ENCODE measurements at places on chromosomes 11 and 22. TPM values are rescaled to one million over a fixed set of nuclear protein-coding genes. Genes with fewer than 3 reads are reported as not detected.

DNA sequence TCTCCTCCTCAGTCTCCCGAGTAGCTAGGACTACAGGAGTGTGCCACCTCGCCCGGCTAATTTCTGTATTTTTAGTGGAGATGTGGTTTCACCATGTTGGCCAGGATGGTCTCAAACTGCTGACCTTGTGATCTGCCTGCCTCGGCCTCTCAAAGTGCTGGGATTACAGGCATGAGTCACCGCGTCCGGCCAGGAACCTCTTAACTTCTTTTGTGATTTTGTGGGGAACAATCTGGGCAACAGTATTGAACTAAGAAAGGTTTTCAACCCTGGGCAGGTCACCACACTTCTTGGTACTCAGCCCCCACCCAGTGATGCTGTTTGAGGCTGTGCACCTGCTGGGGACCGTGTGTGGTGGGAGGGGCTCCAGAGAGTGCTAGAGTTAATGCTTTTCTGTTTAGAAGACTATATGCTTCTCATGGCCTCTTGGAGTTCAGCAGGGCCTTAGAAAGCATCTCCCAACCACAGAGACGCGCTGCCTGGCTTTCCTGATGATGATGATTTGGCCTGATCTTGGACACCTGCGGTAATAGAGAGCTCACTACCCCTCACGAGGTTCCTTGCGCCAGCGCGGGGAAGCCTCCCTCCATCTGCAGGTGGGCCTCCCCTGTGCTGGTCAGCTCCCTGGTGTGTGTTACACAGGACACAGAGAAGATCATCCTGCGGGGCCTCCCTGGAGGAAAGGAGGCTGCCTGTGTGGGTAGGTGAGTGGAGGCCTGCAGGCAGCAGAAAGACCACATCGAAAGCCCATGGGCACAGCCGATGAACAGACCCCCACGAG lies 1.2 kb downstream of the DENND6B start:
- no peak for DNase-seq

DNA sequence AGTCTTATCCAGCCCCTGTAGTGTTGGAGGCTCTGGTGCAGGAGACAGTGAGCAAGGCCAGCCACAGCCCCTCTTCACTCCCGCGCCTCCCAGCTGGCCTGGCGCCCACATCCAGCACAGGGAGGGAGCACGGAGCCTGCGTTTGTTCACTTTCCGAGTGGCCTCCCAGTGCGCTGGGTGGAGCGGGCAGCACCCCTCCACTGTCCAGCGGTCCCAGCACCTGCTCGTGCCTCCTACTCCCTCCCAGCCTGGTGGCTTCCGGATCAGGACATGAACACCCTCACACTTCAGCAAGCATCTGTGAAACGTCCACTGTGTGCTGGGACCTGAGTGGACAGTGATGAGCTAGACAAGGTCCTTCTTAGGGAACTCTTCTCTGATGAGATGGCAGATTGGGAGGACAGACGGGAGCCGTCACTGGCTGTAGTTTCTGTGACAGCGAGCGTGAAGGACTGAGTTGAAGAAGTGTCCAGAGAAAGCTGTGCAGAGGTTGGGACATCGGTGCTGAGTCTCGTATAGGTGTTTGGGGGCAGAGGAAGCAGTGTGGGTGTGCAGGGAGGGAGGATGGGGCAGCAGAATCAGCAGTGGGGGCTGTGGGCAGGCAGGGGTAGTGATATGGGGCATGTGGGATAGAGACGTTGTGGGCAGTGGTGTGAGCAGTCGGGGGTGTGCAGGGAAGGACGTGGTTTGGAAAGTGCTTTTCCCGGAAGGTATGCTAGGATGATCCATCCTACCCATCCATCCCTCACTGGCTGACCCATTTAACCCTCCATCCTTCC lies 256.8 kb downstream of the TBC1D22A start:
- no peak for DNase-seq

DNA sequence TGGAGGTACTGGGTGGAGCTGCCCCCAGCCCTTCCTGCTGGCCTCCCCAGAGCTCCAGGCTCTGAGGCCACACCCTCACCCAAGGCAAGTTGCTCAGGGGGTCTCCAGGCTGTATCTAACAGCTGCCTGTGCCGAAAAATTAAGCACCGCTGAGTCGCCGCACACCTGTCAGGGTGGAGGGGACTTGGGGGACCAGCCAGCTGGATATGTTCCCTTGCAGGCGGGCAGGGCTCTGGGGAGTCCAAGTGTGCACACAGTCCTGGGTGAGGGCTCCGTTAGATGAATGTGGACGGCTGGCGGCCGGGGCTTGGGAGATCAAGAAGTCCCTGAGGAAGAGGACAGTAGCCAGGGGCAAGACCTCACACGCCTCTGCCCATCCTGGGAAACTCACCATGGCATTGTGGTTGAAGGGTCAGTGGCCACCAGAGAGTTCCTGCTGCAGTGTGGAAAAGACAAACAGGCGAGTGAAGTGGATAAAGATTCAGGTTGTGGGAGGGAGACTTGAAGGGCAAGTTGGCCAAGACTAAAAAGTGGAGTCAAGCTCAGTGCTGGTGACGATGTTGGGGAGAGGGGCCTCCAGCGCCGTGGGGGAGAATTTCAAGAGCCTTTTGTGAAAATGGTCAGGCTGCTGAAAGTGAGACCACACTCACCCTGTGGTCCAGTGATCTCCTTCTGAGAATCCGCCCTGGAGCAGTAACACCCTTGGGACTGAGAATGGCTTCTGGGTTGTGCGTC lies 69.6 kb downstream of the CDKN1C start:
- no peak for DNase-seq

GGTLC3 gene
- not detected for total RNA-seq

ELMOD1 gene
- total RNA-seq: 0.89 TPM

GRCh38 chr11:111513240-111513605 lies 1.0 kb upstream of the BTG4 start:
- DNase-seq: no peak

GRCh38 chr22:20606041-20606783 lies 98.8 kb downstream of the MED15 start:
- DNase-seq: no peak

GRCh38 chr11:46858920-46859546 lies 13.0 kb upstream of the CKAP5 start:
- DNase-seq: no peak

DNA sequence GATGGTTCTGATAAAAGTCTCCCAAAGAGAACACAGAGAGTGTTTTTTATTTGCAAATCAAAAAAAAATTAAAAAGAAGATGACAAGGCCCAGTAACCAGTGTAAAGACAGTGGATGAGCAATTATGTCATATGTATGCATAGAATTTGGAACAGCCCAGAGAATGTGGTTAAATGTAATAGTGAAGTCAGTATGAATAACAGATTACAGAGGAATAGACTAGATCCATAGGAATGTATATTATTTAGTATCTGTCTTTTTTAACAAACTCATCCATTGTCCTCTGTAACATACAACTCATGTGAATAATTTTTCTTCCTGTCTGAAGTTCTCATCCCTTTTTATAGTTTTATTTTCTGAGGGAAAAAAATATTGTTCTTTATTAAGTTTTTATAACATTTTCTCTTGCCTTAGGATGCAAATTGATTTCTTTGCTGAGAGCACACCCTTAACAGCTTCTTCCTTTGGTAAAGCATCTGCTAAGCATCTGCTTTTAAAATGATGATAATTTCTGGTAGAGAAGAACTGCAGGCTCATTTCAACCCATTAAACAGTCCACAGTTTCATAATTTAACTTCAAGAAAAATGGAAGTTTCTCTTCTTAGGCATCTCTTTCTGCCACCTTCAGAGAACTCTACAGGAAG lies 266.5 kb upstream of the MTNR1B start:
- no peak for DNase-seq

DNA sequence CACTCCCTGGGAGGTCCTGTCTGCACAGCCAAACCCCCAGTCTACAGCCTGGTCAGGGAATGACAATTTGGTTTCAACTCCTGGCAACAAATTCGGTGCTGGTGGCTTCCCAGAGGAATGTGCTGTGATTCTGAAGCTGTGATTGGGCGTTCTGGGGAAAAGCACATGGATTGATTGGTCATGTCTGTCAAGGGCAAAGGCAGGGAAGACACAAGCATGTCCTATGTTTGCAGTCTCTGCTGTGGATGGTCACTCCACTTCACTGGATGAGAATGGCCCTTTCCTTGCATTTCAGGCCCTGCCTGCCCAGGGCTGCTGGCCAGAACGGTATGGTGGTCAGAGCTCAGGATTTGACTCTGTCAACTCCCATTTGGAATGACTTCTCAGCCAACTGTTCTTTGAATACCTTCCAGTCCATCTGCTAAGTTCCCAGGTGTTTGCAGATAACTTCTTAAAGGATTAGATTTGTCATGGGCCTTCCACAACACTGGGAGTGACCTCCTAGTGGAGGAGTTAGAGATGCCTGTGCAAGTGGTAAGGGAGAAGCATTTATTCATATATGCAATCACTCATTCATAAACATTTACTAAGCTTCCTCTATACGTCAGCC lies 42.7 kb downstream of the SGSM1 start:
- DNase-seq: no peak

PTPRCAP gene
- total RNA-seq: 0.40 TPM

DNA sequence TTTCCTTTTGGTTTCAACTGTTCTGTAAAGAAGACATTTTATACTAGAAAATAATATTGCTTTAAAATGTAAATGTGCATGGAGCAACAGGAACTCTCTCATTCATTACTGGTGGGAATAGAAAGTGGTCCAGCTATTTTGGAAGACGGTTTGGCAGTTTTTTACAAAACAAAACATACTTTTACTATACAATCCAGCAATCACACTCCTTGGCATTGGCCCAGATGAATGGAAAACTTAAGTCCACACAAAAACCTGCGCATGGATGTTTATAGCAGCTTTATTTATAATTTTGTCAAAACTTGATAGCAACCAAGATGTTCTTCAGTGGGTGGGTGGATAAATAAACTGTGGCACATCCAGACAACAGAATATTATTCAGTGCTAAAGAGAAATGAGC lies 49.9 kb upstream of the SEPTIN5 start:
- no peak for DNase-seq

OR5A1 gene
- total RNA-seq: not detected

BAIAP2L2 gene
- total RNA-seq: 0.24 TPM

- peak; percentile 4 for DNase-seq
Observed at GRCh38 chr11:117928446-117929141, 608 bp downstream of the TMPRSS13 start.

FXYD2 gene
- 1.6 TPM for total RNA-seq

CUL5 gene
- total RNA-seq: 37.5 TPM

GRCh38 chr11:57585301-57585700 lies 12.2 kb upstream of the SERPING1 start:
- no peak for DNase-seq

GRCh38 chr11:6620636-6621035 lies 1.4 kb upstream of the TPP1 start:
- DNase-seq: peak; percentile 36

DNA sequence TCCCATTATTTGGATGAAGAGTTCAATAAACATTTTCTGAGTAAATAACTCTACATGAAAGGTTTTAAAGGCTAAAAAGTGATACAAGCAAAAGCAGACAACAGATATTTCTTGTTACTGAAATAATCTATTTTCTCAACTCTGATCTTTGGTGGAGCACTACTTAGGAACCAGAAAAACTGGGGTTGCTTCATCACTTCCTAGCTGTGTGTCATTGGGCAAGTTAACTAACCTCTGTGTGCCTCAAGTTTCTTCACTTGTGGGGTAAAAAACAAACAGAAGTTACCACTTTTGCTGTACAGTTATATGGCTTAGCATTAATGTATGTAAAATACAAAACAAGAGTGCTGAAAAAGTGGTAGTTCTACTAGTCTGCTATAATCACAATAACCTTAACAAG lies 5.6 kb downstream of the MAPK1 start:
- no peak for DNase-seq

CASP12 gene
- total RNA-seq: 0.35 TPM

GRCh38 chr11:72229336-72229924 lies 4.9 kb downstream of the INPPL1 start:
- DNase-seq: no peak

C11orf52 gene
- 2.6 TPM for total RNA-seq

GRCh38 chr22:38461414-38462081 lies 6.3 kb upstream of the KDELR3 start:
- peak; percentile 91 for DNase-seq

DNA sequence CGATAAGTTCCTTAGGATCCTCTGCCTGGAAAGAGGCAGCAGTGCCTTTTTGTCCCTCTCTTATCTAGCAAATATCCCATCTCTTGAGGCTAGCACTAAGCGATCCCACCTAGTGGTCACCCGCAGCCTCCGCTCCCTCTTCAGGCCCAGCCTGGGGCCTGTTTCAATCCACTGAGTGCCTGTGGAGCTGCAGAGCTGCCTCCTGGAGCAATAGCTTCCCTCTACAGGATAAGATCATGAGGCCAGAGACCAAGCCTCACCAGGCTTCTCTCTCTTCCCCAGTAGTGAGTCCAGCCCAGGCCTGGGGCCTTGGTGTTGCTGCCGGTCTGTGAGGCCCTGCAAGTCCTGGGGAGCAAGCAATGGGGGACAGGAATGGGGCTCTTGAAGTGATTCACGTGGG lies 65.8 kb downstream of the SLC22A12 start:
- DNase-seq: no peak

- peak; percentile 29 for DNase-seq
Observed at GRCh38 chr11:133898770-133899115, 53.4 kb upstream of the SPATA19 start.

- DNase-seq: no peak
Observed at GRCh38 chr11:27179334-27179733, 138.7 kb downstream of the BBOX1 start.

TNNT3 gene
- 41.5 TPM for total RNA-seq

GRCh38 chr11:1920909-1921573 lies 1.5 kb downstream of the TNNT3 start:
- DNase-seq: no peak

DNA sequence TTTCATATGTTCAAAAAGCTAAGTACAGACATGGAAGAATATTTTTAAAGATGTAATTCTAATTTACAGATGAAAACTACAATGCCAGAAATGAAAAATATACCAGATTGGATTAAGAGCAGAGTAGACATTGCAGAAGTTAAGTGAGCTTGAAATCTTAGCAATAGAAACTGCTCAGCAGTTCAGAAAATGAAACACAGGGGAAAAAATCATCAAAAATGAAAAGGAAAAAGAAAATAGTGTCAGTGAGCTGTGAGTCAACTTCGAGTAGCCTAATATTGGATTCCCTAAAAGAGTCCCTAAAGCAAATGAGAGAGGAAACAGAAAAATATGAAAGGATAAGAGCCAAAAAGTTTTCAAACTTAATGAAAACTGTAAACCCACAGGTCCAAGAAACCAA lies 25.8 kb upstream of the IL10RA start:
- DNase-seq: no peak
